ENCODE measurements at places on chromosomes 1 and 21.

DNA sequence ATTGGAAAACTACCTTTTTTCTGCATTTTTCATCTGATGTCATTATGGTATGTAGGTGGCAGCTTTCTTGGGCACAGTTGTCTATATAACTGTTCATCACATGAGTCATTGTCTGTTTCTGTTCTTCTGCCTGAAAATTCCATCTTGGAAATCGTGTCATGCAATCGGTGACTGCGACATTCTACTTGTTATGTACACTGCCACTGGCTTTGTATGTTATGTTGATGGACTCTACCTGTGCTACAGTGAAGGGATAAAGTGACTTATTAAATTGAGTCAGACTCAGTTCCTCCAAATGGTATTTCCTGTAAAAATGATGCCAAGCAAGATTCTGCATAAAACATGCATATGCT is 8.6 kb downstream of the SMAP2 start:
- no peak for DNase-seq

DNA sequence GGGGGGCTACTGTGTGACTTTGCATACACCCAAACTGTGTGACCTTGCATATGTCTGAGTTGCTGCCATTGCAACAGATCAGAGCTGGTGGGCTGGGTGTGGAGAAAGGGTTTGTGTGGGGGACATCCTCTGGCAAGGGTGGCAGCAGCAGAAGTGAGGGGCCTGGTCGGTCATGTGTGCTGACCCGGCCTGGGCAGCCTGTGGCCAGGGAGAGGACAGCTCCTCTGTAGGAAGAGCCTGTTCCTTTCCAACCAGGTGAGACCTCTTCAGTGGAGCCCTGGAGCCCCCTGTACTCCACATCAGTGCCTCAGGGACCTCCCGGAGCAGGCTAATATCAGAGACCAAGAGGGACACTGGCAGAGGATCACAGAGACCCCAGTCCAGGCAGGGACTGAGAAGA is 8.3 kb downstream of the PCSK9 start:
- no peak for DNase-seq

DNA sequence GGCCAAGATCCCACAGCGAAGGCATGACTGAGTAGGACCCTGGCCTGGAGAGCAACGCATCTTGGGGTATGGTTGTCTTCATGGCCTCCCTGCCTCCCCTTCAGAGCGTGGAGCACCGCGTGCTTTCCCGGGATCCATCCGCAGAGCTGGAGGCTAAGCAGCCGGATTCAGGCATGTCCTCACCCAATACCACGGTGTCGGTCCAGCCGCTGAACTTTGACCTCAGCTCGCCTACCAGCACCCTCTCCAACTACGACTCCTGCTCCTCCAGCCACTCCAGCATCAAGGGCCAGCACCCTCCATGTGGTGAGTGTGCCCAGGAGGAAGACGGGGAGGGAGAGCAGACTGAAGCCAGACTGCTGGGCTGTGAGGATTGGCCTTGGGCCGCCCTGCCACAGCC is 19.8 kb downstream of the ESPN start:
- no peak for DNase-seq

DNA sequence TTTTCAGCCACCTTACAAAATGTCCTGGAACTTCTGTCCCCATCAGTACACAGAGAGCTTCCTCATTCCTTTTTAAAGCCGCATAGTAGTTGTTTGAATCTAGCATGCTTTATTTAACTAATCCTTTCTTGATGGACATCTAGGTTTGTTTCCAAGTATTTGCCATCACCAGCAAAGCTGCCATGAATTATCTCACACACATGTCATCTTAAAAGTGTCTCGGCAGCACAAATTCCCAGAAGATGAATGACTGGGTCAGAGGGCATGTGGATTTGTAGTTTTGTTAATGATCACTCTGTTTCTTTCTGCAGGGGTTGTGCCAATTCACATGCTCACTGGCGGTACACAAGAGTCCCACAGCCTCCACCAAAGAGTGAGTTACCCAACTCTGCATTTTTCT is 68.3 kb downstream of the CLIC6 start:
- DNase-seq: no peak

DNA sequence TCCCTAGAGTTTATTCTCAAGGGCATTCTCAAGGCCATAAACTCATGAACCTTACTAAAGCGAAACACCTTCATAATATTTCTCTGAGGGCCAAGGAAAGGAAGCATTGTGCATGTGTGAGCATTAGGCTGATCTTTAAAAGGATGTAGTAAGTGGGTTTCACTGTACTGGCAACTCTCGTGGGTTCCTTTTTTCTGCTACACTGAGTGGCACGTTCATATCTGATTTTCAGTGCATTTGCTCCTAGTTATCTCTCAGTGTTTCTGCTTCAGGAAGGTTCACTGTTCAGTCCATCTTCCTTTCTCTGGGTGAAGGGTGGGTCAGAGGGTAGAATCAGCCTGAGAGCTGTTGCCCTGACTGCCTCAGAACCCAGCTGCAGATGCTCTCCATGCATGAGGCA is 192.8 kb upstream of the ADGRL2 start:
- DNase-seq: no peak
